Upper lobe of left lung (tissue), 6 donors: ENCODE measurements at places on chromosomes 12 and 14.

GRCh38 chr14:89598548-89599186 is 181.6 kb upstream of the FOXN3 start:
- no peak for DNase-seq
- no peaks in the 10 kb centered on the region for H3K27me3 ChIP-seq
- H3K4me1 ChIP-seq, result peaks cover 7% of the 10 kb centered on the region
- H3K4me3 ChIP-seq, result no peak overlapping the region

GRCh38 chr12:98418357-98419075 is 96.9 kb upstream of the TMPO start:
- H3K36me3 ChIP-seq, result no peaks in the 10 kb centered on the region
- DNase-seq, result peak; percentile 96
- no peak overlapping the region for H3K4me3 ChIP-seq
- peaks cover 31% of the 10 kb centered on the region for H3K4me1 ChIP-seq
- H3K27ac ChIP-seq, result peak overlapping the region; percentile 80

- peak; percentile 76 for DNase-seq
- H3K4me3 ChIP-seq, result peak overlapping the region; percentile 27
- H3K36me3 ChIP-seq, result no peaks in the 10 kb centered on the region
These were observed 12.4 kb upstream of the ITGB7 start for GRCh38 chr12:53219292-53219955.

- peaks cover 8% of the 10 kb centered on the region for H3K36me3 ChIP-seq
- H3K27me3 ChIP-seq, result no peaks in the 10 kb centered on the region
- H3K4me1 ChIP-seq, result no peaks in the 10 kb centered on the region
- H3K4me3 ChIP-seq, result no peak overlapping the region
- H3K27ac ChIP-seq, result no peak overlapping the region
- DNase-seq, result no peak
These were observed 40.3 kb downstream of the TMTC3 start for GRCh38 chr12:88182416-88182815.

DNA sequence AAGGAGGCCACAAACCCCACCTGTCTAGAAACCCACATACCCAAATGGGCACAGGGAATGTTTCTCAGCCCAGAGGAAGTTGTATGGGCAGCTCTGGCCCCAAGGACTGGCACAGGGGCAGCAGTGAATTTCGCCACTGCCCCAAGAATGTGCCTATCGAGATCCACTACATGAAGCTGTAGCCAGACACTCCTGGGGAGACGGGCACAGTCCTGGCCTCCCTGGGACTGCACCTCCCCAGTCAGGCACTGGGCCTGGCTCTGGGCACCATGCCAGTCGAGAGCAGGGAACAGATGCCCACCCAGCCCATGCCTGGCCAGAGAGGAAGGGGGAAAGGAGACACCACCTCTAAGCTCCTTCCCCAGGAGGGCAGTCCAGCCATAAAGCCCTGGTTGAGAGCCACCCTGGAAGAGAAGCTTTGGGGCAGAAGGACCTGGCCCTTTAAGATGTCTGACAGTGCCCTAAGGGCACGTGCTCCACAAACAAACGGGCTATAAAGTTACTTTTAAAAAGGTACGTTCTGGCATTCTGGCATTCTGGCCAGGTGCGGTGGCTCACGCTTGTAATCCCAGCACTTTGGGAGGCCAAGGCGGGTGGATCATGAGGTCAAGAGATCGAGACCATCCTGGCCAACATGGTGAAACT is 8.4 kb downstream of the ADCY6 start:
- H3K27ac ChIP-seq, result peak overlapping the region; percentile 55
- peaks cover 25% of the 10 kb centered on the region for H3K4me1 ChIP-seq
- DNase-seq, result no peak
- no peak overlapping the region for H3K4me3 ChIP-seq
- H3K36me3 ChIP-seq, result no peaks in the 10 kb centered on the region
- H3K27me3 ChIP-seq, result no peaks in the 10 kb centered on the region

DNA sequence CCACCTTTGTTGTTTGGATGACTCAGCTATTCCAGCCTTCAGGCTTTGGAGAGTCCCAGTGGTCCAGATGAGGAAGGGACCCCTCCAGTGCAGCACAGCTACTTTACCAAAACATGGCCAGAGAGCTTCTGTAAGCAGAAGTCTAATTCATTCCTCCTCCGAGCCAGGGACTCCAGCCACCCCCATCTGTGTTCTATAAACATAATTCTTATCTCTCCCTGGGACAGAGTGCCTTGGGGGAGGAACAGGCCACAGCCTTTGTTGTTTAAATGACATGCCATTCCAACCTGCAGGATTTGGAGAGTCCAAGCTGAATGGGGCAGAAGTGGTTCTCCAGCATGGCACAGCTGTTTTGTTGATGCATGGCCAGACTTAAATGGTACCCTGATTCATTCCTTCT is 994.0 kb downstream of the TRHDE start:
- H3K4me3 ChIP-seq, result no peak overlapping the region
- H3K27ac ChIP-seq, result no peak overlapping the region
- no peaks in the 10 kb centered on the region for H3K4me1 ChIP-seq
- no peaks in the 10 kb centered on the region for H3K27me3 ChIP-seq

- H3K4me3 ChIP-seq, result no peak overlapping the region
- H3K4me1 ChIP-seq, result no peaks in the 10 kb centered on the region
- H3K27me3 ChIP-seq, result no peaks in the 10 kb centered on the region
- DNase-seq, result no peak
- H3K27ac ChIP-seq, result no peak overlapping the region
These were observed 499.8 kb upstream of the TBX3 start for GRCh38 chr12:115183752-115184151.

GRCh38 chr14:23146351-23146910 is 27.4 kb upstream of the CEBPE start:
- no peak overlapping the region for H3K27ac ChIP-seq
- DNase-seq, result no peak
- no peaks in the 10 kb centered on the region for H3K27me3 ChIP-seq

- H3K36me3 ChIP-seq, result no peaks in the 10 kb centered on the region
- no peaks in the 10 kb centered on the region for H3K4me1 ChIP-seq
- no peak overlapping the region for H3K4me3 ChIP-seq
- DNase-seq, result no peak
- H3K27ac ChIP-seq, result no peak overlapping the region
- no peaks in the 10 kb centered on the region for H3K27me3 ChIP-seq
These were observed 60.4 kb upstream of the SEL1L start for GRCh38 chr14:81594012-81594411.

DNA sequence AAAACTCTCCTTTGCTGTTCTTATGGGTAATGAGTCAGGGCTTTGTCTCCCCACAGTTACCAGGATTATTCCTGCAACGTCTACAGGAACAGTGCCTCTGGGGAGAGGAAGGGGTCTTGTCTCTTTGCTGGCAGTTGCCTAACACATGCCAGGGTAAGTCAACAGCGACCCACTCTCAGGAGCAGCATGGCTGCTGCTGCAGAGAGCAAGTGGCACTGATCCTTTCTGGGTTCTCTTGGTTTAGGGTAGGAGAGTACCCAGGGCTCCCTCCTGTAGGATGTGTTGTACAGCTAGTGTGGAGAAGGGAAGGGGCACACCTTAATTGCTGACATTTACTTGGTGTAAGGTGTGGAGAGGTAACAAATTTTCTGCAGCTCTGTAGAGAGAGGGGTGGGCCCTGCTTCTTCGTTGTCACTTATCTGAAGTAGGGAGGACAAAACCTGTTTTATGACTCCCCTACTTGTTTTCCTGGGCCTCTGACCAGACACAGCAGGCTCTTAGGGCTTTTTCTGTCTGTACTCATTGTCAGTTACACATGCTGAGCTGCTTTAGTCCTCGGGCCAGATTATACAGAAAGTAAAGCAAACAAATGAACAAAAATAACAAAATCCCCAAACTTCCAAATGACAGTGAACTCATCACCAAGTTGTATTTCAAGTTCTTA is 168.2 kb downstream of the ACSS3 start:
- DNase-seq, result no peak
- no peaks in the 10 kb centered on the region for H3K4me1 ChIP-seq
- H3K4me3 ChIP-seq, result no peak overlapping the region
- no peaks in the 10 kb centered on the region for H3K36me3 ChIP-seq
- H3K27ac ChIP-seq, result no peak overlapping the region

DNA sequence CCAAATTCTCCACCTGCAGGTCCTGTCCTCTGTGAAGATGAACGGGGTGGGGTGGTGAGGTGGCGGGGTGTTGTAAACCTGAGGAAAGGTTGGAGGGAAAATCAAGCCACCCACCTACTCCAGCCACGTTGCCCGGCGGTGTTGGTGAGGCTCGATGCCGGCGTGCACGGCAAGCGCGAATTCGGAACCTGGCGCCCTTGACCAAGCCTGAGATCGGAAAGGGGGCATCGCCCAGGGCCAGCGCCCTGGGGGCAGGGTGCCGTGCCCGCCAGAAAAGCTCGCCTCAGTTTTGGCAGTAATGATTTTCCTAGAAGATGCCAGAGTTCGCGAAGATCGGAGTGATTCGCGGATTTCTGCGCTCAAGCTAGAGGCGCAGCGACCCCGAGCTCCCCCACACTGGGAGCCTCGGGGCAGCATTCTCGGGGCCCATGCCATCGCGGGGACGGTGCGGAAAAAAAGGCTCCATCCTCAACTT is 817 bp downstream of the STXBP6 start:
- peaks cover 16% of the 10 kb centered on the region for H3K4me1 ChIP-seq
- H3K27me3 ChIP-seq, result no peaks in the 10 kb centered on the region
- H3K27ac ChIP-seq, result peak overlapping the region; percentile 89
- H3K4me3 ChIP-seq, result peak overlapping the region; percentile 63
- no peaks in the 10 kb centered on the region for H3K36me3 ChIP-seq
- peak; percentile 67 for DNase-seq
